ENCODE measurements at places on chromosomes 5 and 9. TPM values are rescaled to one million over a fixed set of nuclear protein-coding genes. Genes with fewer than 3 reads are reported as not detected.

DNA sequence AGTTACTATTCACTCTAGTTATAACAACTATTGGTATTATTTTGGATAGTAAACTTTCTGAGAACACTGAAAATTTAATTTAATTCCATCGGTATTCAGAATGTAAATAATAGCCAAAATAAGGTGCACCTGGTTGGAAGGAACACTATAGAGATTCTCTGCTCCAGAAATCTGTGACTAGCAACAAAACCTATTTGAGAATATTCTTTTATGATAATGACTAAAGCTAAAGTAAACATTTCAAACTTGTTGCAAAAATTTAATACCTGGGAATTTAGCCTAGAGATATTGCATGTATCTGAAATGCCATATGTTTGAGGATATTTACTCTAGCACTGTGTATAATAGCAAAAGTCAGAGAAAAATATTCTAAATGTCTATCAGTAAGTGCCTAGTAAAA lies 144.1 kb downstream of the PLK2 start:
- H3K27ac ChIP-seq, result no peak overlapping the region
- no peaks in the 10 kb centered on the region for H3K27me3 ChIP-seq
- H3K36me3 ChIP-seq, result no peaks in the 10 kb centered on the region
- no peaks in the 10 kb centered on the region for H3K4me1 ChIP-seq
- no peak for DNase-seq

NUDCD2 gene
- 8.0 TPM for total RNA-seq

- H3K4me1 ChIP-seq, result no peaks in the 10 kb centered on the region
- DNase-seq, result no peak
- no peak overlapping the region for H3K27ac ChIP-seq
- no peaks in the 10 kb centered on the region for H3K36me3 ChIP-seq
- H3K4me3 ChIP-seq, result no peak overlapping the region
Observed at GRCh38 chr9:126401107-126401506, 74.5 kb downstream of the MVB12B start.

GFI1B gene
- total RNA-seq, result not detected

PCDHA8 gene
- total RNA-seq, result 0.36 TPM

HBEGF gene
- 24.0 TPM for total RNA-seq

- H3K36me3 ChIP-seq, result no peaks in the 10 kb centered on the region
- H3K27ac ChIP-seq, result no peak overlapping the region
- no peak for DNase-seq
- no peak overlapping the region for H3K4me3 ChIP-seq
- no peaks in the 10 kb centered on the region for H3K4me1 ChIP-seq
Observed at GRCh38 chr9:116959809-116960208, 272.7 kb downstream of the TRIM32 start.

DNA sequence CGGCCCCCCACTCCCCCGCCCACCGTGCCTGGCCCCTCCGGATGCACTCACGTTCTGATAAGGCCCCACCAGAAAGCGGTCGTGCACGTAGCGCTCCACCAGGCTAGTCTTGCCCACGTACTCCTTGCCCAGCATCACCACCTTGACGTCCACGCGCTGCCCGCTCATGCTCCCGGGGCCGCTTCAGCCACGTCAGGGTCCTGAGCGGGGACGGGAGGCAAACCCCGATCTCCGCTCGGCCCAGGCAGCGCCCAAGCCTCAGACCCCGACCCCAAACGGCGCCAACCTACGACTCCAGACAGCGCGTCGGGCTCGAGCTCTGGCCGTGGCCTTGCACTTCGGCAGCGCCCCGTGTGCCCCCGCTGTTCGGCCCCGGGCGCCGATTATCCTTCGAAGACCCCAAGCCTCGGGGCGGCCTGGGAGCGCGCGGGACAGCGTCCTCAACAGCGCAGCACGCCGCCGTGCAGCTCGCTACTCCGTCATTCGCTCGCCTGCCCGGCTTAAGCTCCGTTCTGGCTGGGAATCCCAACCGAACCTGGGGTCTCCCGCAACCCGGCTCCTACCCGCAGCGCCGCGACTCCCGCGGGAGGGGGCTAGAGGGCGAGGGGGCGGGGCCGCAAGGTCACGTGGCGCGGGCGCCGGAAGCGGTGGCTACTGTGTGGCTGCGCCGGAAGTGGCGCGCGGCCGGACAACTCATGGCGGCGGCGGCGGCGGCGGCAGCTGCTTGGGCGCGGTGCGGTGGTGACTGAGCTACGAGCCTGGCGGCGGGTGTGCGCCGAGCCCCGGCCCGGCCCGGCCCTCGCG lies at the start of the genes PRELID1 and RAB24:
TSS of gene PRELID1 (plus strand) at position 679 of the 804 bp plus-strand sequence. CDS start 187 bp downstream, outside the sequence.
TSS of gene RAB24 (minus strand) at position 599 of the 804 bp plus-strand sequence. CDS start at position 168, 431 bp downstream.
- H3K27me3 ChIP-seq, result no peaks in the 10 kb centered on the region
- H3K4me3 ChIP-seq, result peak within 1 kb of the TSS; percentile 89
- peak within 1 kb of the TSS; percentile 83 for H3K27ac ChIP-seq

DNA sequence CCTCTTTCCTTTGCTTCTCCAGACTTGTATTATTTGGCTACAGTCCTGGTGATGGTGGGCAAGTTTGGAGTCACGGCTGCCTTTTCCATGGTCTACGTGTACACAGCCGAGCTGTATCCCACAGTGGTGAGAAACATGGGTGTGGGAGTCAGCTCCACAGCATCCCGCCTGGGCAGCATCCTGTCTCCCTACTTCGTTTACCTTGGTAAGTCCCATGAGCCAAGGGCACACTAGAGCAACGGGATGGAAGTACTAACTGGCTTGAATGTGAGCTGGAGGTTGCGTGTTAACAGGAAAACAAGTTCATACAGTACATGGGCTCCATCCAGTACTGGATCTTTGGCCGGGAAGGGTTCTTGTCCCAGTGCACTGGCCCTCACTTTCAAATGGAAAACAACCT lies 22.9 kb downstream of the SLC22A5 start:
- no peak for DNase-seq
- H3K4me1 ChIP-seq, result peaks cover 12% of the 10 kb centered on the region
- no peak overlapping the region for H3K27ac ChIP-seq
- H3K4me3 ChIP-seq, result no peak overlapping the region
- no peaks in the 10 kb centered on the region for H3K36me3 ChIP-seq
- no peaks in the 10 kb centered on the region for H3K27me3 ChIP-seq

- H3K27me3 ChIP-seq, result no peaks in the 10 kb centered on the region
- H3K4me1 ChIP-seq, result no peaks in the 10 kb centered on the region
- DNase-seq, result no peak
- H3K36me3 ChIP-seq, result no peaks in the 10 kb centered on the region
- no peak overlapping the region for H3K4me3 ChIP-seq
Observed at GRCh38 chr9:87513880-87514535, 16.3 kb downstream of the DAPK1 start.

DNA sequence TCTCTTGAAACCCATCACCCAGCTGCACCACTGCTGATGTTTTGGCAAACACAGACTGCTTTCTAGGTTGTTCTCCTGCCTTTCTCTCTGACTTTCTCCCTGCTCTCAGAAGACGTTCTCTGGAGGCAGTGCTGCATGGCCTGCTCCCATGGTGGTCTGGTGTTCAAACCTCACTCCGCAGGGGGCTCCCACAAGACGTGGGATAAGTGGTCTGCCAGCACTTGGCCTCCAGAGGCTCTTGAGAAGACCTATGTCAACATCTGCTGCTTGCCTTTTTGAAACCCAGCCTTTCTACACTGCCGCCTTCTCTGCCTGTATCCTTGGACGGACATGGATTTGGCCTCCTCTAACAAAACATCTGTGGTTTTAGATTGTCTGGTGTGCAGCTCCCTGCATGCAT lies 16.6 kb downstream of the USP20 start:
- H3K4me1 ChIP-seq, result no peaks in the 10 kb centered on the region
- H3K27me3 ChIP-seq, result no peaks in the 10 kb centered on the region
- peak overlapping the region; percentile 39 for H3K27ac ChIP-seq

DNA sequence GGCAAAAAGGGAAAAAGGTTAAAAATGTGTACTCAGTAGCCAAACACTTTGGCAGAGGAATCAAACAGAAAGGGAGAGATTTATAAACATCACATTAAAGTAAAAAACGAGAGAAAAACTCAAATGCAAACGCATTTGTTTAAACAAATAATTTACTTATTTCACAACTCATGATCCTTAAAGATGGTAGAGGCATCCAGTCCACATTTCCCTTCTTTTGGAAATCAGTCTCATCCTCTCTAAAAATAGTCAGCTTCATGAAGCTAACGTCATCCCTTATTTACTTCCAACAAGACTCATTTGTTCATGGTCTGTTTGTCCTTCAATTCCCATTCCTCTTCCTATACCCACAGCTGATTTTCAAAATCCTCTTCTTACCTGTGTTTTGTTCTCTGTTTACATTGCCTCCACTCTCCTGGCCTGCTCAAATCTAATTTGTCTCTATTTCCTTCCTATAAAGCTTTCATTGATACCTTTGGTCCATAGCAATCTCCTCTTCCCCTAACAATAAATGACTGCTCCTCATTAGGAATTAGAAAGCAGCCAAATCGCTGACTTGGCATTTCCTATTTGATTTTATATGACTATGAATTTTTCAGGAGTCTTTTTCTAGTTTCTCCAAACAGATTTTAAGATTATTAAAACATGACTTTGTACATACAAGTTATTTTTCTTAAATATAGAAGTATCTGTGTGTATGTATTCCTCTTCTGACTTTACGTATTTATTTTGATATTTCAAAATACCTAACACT lies 805.3 kb downstream of the TLE1 start:
- no peaks in the 10 kb centered on the region for H3K27me3 ChIP-seq
- no peak overlapping the region for H3K27ac ChIP-seq
- H3K4me3 ChIP-seq, result no peak overlapping the region
- no peak for DNase-seq
- no peaks in the 10 kb centered on the region for H3K4me1 ChIP-seq
- no peaks in the 10 kb centered on the region for H3K36me3 ChIP-seq

- no peak for DNase-seq
- H3K36me3 ChIP-seq, result no peaks in the 10 kb centered on the region
- H3K4me1 ChIP-seq, result peaks cover 5% of the 10 kb centered on the region
- H3K27me3 ChIP-seq, result no peaks in the 10 kb centered on the region
Observed at GRCh38 chr9:20570756-20571155, 51.5 kb downstream of the MLLT3 start.

All from prostate gland (tissue), 2 donors.